Non-pigmented ciliary epithelial cell (primary cell): ENCODE measurements at places on chromosomes 11 and 22.

- no peak for DNase-seq
Observed at GRCh38 chr22:21995660-21996059, 13.1 kb upstream of the TOP3B start.

DNA sequence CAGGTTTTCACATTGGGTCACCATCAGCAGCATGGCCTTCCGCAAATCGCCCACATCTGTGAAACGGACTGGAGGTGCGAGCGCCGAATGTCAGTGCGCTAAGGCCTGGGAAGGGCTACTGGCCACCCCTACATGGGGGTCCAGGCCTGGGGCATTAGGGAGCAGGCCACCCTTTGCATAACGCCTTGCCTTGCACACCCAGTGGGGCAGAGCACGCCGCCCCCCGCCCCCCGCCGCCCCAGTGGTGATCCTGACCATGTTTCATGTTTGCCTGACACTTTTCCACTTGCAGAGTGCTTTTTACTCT lies 2.6 kb downstream of the GRK2 start:
- DNase-seq: no peak

GRCh38 chr11:59767225-59767611 lies 12.0 kb downstream of the STX3 start:
- DNase-seq: no peak

GRCh38 chr22:39287076-39287725 lies 32.2 kb downstream of the RPL3 start:
- DNase-seq: no peak

DNA sequence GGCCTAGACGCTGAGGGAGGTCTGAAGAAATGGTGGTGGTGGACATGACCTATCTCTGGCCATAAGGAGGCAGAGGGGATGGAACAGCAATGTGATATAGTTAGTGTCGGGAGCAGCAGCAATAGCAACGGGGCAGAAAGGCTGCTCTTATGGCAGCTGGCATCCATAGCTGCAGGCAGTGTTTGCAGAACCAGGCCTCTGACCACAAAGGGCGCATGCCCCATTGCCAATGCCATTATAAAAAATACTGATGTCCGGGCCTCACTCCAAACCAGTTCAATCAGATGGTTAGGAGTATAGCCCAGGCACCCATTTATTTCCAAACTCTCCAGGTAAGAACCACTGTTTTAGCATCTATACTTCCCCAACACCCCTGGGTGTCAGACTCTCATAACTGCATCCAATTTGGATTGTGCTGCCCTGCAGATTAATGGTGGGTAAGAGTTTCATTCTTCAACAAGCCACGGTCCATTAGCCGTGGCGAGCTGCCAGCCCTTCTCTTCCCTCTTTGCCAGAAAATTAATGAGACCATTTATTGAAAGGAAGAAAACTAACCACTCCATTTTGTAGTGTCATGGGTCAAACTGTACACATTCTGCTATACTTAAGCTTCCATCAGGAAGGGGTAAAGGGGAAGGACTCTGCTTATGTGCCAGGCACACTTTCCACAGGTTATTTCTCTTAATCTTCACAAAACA lies 72.8 kb upstream of the SPON1 start:
- DNase-seq: no peak

- no peak for DNase-seq
Observed at GRCh38 chr11:35748644-35749043, 86.1 kb downstream of the TRIM44 start.

DNA sequence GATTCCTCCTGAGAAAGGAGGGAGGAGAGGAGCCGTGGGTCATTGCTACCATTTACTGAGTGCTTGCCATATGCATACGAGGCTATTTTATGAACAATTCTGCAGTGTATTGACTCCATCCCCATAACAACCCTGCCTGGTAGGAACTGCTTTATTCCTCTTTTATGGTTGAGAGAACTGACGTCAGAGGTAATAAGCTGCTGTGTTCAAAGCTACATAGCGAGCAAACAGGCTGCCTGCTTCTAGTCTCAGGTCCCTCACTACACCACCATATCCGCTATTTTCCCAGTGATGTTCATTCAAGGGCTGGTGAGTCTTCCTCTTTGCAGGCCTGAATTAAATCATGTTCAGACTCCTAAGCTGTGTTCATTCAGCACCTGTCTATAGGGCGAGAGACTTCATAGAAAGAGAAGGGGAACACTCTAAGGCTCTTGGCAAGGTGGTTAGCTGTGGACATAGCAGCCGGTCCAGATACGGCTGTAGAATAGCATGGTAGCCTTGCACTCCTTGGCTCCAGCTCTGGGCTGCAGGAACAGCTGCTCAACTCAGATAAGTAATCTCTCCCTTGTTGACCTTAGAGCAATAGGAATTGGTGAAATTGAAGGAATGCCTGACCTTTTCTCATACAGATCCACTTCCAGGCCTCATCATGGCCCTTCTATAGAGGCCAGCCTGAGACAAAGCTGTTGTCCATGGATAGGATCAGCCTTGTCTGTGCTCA lies 82.6 kb downstream of the MICAL2 start:
- DNase-seq: no peak

DNA sequence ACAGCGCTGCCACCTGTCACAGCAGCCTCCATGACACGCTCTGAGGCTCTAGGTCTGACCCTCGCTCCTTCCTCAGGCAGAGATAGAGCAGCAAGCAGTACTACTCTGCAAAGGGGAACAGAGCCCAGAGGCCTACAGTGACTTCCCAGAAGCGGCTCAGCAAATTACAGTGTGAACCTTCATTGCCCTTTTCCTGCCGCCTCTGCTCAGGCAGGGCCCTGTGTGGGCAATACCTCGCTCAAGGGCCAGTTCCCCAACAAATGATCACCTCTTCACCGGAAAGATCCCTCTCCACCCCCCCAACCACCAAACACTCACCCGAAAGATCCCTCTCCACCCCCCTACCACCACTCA lies 12.3 kb downstream of the KIAA0930 start:
- no peak for DNase-seq

- DNase-seq: no peak
Observed at GRCh38 chr11:87573708-87574107, 536.0 kb downstream of the TMEM135 start.
